Heart left ventricle (tissue), 16 donors: ENCODE measurements at places on chromosomes 6 and 20. TPM values are rescaled to one million over a fixed set of nuclear protein-coding genes. Genes with fewer than 3 reads are reported as not detected.
A peak's percentile ranks its signal among the peaks of the same experiment; 100 is the strongest.

- DNase-seq, result no peak
Observed at GRCh38 chr20:35588397-35588796, 27.2 kb upstream of the SPAG4 start.

- DNase-seq, result no peak
Observed at GRCh38 chr6:137722749-137723272, 144.2 kb upstream of the TNFAIP3 start.

GRCh38 chr20:16209357-16209756 lies 363.9 kb downstream of the KIF16B start:
- DNase-seq, result no peak

DNA sequence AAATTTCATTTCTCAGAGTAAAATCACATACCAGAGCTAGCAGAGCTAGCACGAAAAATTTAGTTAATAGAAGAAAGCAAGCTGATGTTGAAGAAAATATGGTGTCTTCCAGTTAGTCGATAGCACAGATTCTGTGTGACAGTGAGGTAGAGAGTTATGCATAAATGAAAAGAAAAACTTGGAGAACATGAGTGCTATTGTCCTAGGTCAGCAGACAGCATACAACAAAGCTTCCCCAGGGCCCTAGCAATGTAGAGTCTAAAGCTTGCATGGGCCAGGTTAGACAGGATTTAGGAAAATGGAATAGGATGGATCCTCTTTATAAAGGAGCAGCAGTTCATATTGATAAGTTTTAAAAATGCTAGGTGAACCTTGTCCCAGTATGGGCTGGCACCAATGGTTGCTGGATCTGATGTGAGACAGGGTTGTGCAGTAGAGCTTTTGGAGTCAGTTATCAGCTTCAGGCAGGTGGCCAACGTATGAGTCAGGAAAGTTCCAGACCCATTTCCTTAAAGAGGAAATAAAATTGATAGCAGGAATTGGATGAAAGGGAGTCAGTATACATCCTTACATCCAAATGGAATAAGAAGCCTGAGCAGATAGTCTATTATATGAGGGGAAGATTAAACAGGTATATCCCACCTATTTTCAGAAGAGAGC lies 277.2 kb downstream of the FRK start:
- DNase-seq, result no peak

- no peak for DNase-seq
Observed at GRCh38 chr6:1418471-1419191, 29.3 kb downstream of the FOXF2 start.

DNA sequence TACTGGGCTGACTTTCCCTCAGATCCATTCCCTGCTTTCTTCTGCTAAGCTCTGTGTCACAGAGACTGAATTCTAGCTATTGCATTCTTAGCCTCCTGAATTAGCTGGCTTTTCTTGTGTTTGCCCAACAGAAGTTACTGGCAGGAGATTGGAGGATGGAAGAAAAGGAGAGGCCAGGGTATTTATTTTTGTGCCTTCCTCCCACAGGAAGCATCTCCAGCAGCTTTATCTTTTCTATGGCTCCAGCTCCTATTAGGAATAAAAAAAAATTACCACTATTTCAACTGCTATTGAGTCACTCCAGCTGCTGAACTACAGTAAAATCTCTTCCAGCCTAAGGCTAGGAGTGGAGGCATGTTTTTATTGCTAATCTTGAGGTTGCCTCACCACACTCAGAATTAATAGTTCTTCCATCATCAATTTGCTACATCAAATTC lies 492.4 kb downstream of the RFPL4B start:
- no peak for DNase-seq

DNA sequence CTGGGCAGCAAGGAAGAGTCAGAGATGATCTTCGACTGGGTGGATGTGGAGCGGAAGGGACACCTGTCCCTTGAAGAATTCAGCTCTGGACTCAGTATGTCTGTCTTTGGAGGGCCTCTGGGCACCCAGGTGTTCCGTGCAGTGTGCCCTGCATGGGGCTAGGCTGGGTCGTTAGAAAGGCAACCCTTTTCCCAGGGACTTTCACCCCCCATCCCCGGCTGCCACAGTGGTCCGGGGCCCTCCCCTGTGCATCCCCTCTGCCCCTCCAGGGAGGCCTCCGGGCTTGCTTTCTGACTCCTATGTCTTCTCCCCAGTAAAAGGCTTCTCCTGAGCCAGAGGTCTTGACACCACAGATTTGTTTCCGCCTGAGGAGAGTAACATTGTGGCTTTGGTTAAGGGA lies 16.2 kb downstream of the RAB44 start:
- no peak for DNase-seq

DNA sequence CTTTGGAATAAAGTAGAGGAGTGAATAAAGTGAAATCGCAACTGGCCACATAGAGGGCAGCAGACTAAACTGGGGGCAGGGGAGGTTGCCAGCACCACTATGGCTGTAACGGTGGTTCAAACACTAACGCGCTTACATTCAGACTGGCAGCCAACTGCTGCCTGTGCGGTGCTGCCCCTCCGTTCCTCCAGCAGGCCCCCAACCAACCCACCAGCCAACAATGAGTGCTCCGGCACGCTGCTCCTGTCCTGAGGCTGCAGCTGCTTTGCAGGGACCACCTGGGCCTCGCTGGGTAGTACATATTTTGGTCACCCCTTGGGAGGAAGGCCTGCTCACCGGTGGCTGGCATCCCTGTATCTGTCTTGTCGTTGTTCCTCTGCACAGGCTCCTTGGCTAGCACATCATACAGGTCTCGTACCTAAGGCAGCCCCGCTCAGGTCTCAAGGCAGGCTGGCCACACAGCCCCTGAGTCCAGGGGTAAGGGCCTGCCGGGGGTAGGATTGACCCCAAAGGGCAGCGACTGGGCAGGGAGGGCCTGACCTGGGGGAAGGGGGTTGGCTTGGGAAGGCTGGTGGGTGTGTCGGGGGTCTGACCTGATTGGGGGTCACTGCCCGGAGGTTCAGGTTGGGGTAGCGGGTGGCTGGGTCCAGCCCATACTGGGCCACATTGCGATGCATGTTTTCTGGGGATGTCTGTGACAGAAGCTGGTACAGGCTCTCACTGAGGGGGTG lies 6.3 kb downstream of the MICAL1 start:
- no peak for DNase-seq

DNA sequence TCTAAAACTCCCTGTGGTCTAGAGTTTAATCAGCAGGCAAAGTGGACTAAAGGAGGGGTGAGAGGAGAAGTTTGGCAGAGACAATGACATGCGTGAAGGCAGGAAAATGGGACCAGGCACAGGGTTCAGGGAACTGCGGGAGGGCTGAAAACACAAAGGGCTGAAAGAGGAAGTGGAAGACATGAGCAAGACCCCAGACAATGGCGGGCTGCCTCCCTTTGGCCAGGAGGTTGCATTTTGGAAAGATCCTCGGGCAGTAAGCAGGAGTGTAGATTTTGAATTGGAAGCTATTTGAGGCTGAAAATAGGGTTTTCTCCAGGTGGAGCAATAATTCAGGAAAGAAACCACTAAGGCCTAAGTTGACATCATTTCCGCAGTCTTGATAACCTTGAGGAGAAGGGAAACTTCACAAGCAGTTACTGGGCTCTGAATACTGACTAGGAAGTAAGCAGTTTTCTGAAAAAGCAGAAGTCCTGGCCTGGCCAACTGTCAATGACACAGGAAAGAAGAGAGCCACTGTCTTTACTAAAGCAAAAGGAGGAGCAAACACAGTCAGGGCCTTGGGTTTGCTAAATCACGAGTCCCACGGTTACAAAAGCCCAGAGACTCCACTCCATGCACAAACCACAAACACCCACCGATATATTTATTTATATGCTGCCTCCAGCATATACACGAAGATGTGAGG lies 3.4 kb downstream of the LY86 start:
- DNase-seq, result peak; percentile 35

GRCh38 chr20:31260326-31260932 lies 3.0 kb downstream of the DEFB115 start:
- no peak for DNase-seq

- DNase-seq, result no peak
Observed at GRCh38 chr6:3571836-3572235, 115.0 kb upstream of the SLC22A23 start.

DNA sequence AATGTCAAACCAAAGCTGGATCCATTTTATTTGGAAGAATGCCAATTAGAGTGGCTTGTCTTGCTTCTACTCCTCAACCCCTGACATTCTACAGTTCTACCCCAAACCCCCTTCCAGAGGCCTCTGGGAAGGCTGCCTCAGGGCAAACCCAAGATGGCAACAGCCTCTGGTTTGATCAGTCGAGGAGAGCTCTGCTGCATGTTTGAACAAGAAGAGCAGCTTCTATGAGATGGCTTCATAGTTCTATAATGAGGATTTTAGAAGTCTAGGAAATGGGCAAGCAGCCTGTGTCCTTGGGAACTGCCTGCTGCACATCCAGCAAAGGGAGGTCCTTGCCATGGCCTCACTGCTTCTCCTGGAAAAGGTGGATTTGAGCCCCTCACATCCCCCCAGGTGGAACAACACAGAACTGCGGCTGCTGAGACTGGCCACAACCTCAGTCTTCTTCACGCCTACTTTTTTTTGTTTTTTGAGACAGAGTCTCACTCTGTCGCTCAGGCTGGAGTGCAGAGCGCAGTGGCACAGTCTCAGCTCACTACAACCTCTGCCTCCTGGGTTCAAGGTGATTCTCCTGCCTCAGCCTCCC lies 37.9 kb downstream of the ZC3H12D start:
- DNase-seq, result no peak

DNA sequence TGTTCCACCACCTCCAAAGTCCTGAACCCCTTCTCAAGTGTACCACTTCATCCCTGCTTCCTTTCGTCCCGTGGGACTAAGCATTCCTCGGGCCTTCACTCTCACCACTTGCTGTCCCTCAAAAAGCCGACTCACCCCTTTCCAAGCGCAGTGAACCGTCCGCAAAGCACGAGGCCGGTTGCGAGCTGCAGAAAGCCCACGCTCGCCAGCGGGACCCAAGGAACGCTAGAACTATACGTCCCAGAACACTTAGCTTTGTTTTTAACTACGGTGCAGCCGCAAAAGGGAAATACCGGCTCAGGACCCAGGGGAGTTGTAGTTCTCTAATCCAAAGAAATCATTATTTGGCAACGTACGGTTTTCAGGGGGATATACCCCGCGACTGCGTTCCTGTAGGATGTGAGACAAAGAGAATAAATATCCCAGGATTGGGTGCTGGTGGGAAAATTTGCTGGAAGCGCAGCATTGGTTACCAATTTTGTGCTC lies 416 bp upstream of the POLR1H start:
- no peak for DNase-seq

DNA sequence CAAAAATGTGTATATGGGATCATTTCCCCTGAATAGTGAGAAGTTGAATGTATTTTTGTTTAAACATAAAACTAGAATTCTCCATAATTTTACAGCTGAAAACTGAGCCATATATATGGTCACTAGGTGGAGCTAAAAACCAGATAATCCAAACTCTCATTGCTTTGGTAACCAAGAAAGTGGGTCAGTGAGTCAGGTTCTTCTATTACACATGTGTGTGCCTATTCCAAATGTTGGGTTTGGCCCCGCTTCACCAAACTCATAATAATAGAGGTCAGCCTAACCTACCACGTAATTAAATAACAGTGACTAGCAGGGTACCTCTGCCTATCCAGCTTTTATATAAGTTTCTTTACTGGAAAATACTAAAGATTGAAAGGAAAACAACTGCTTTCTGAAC lies 19.3 kb upstream of the RNGTT start:
- DNase-seq, result peak; percentile 42

DNA sequence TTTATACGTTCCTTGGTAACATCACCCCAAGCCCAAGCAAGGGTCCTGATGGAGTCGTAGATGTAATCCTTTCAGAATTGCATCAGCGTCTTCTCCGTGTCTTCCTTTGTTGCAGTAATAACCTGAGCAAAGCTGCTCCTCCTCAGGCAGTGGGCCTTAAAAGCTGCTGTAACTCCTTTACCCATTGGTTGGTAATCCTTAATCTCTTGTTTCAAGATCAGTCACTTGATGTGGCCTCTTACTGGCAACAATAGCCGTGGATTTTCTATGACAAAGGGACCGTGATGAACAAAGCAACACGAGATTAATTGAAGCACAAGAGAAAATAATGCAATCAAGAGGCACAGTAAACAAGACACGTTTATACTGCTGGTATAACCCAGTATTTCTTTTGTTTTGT lies 44.6 kb downstream of the ALDH5A1 start:
- no peak for DNase-seq

GRCh38 chr20:34753706-34754461 lies 49.7 kb downstream of the TP53INP2 start:
- DNase-seq, result no peak

GRCh38 chr6:21273451-21273850 lies 320.1 kb upstream of the SOX4 start:
- DNase-seq, result no peak

DNA sequence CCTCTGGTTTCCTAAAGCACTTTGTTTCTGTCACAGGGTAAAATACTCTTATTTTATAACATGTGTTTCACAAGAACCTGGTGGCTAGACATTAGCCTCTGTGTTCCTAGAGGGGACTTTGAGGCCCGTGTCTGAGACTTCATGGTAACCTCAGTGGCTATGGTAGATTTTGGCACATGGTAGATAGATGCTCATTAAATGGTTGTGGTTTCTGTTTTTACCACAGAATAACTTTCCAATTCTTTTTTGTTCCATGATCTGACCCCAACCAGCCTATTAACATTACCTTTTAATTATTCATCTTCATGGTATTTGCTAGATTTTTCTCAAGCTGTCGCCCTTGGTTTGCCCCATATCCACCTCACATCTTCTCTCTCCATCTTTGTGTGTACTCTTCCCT lies 34.3 kb downstream of the CCN2 start:
- DNase-seq, result no peak

- DNase-seq, result no peak
Observed at GRCh38 chr6:119881416-119881815, 531.9 kb upstream of the MAN1A1 start.

DNA sequence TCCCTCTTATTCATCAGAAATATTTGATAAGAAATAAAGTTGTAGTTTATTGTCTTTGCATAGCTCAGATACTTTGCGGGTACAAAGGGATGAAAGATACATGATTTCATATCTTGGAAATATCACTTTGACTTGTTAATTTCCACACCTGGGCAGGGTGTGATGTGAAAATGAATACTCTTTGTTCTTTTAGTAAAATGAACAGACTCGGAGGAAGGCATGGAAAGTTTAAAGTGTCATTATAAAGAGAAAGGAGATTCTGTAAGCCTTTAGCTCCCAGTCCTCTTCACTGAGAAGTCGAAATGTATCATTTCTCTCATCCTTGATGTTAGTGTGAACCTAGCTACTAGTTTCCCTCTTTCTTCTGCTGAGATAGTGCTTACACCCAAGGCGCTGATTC lies 36.7 kb upstream of the AKIRIN2 start:
- DNase-seq, result no peak

GUCA1A gene
- polyA plus RNA-seq, result not detected

PRR18 gene
- 0.08 TPM for polyA plus RNA-seq

SPAG4 gene
- polyA plus RNA-seq, result 6.9 TPM

HRH3 gene
- polyA plus RNA-seq, result not detected

GSTA2 gene
- not detected for polyA plus RNA-seq

OTOR gene
- polyA plus RNA-seq, result not detected

F13A1 gene
- 9.9 TPM for polyA plus RNA-seq

CDC40 gene
- polyA plus RNA-seq, result 10.5 TPM
